ENCODE measurements at places on chromosomes 2 and 18.
A peak's percentile ranks its signal among the peaks of the same experiment; 100 is the strongest.

DNA sequence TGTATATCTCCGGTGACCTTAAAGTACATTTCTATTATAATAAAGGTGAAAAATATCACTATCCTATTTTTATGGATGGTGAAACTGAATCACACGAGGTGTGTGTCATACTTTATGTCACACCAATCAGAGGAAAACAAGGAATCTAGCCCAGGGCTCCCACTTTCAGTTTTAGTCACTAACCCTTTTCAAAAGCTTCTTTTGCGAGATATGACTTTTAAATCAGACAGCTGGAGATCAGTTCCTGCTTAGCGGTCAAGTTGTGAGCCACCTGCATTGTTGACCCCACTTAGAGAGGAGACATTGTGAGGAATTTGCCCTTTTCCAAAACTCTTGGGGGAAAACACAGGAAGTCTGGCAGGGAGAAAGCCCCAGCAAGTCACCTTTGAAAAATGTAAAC is 70.5 kb downstream of the CPS1 start:
- no peak for DNase-seq

DNA sequence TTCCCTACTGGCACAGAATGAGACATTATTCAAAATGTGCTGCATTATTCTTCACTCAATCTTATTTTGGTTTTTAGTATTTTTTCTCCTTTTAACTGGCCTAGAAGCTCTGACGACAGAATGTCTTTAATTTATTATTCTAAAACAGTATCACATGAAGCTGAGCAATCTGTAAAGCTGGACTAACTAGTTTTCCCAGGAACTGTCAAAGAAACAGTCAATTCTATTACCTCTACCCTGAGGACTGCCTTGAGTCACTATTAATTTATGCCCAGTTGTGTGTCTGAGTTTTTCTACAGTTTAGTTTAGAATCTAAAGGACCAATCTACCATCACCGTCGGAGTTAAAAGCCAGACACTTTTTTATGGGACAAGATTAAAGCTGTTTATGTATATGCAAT is 31.6 kb downstream of the MBD2 start:
- no peak for DNase-seq

DNA sequence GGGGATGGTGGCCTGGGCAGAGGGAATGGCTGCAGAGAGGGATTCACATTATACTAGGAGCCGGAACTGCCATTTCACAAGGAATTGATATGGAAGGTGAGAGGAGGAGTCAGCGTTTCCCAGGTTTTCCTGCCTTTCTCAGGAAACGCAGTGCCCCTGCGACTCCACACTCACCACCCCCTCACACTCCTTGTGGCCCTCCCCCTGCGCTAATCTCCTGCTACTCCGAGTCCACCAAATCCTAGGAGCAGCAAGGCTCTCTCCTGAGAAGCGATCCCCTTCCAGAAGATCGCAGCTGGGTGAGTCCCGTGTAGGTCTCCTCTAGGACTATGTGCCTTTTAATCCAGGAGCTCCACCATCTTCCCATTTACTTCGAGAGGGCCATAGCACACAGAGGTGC is 140.6 kb downstream of the VAPA start:
- DNase-seq: no peak

DNA sequence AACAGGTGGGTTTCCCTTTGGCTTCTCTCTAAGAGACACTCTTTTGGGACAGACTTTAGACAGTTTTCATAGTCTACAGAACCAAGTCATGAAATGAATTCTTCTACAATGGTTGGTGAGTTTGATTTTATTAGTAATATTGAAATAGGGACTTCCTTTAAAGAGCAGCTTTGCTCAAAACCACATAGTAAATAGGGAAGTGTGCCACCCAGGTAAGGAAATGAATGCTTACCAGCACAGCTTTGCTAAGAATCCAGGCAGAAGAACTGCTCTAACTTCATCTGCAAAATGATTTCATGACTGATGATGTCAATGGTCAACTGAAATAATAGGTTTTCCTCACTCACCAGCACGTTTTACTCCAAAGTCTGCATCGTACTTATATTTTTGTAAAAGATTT is 89.2 kb downstream of the NYAP2 start:
- no peak for DNase-seq

- DNase-seq: no peak
These were observed 10.9 kb upstream of the GPR35 start for GRCh38 chr2:240614391-240614790.

- DNase-seq: no peak
These were observed 13.4 kb downstream of the FMNL2 start for GRCh38 chr2:152348388-152348787.

DNA sequence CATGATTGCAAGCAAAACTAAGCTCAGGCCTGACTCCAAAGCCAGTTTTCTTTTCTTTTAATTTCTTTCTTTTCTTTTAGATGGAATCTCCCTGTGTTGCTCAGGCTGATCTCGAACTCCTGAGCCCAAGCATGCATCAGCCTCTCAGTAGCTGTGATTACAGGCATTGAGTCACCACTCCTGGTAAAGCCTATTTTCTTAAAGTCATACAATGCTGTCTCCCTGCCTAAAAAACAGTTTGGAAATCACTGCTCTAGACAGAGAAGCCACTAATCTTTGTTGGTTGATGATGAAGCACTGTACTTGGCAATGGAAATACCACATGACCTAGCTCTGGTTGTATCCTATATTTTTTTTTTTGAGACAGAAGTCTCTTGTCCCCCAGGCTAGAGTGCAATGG is 33.1 kb upstream of the ZNF532 start:
- DNase-seq: no peak

DNA sequence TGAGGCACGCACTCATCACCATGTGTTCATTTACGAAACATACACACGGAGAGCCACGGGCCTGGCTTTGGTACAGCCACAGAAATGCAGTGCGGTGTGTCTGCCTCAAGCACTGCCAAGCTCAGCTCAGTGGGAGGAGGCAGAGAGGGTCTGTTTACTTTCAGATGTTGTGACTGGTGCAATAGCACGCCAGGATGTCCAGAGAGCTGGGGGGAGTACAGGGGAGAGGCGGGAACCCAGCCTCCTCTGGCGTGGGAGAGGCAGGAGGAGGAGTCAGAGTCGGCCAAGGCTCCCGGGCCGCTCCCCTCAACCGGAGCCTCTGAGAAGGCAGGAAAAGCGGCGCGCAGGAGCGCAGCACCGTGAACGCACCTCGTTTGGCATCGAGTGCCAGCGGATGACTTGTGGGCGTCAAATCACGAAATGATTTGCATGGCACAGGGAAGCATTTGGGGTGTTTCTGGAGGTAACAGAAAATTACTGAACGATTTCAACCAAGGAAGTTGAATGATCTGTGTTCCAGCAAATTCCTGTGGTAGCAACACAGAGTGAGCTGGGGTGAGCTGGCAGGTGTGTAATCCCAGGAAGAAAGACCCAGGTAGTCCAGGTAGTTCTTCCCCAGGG is 143.0 kb downstream of the ZNF516 start:
- no peak for DNase-seq

DNA sequence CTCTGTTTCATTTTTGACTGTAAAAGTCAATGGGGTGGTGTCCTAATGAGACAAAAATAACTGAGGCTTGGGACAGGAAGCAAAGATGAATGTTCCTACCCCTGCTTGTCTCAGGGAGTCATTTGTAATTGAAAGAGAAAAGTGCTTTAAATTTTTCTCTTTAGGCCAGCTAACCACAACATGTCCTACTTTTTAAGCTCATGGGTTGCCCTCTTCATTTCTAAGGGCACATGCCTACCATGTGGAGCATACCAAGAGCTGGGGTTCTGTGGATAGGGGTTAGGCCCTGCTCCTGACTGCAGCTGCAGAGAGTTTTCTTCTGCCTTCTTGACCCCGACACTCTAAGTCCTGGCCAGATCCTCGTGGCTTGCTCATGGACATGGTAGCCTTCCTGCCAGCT is 96.8 kb upstream of the ARL4C start:
- DNase-seq: no peak

DNA sequence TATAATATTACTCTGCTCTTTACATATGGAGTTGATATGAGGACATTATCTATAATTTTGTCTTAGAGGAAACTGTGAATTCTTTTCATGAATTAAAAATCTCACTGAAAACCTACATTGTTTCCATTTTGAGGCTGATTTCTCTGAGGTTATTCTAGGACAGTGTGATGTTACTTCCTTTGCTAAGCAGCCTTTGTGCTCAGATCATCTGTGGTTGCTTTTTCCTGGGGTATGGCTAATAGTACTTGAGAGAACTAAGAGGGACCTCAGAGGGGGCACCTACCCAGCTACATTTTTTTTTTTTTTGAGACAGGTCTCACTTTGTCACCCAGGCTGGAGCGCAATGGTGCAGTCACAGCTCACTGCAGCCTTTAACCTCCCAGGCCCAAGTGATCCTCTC is 8.7 kb upstream of the MPP4 start:
- no peak for DNase-seq

DNA sequence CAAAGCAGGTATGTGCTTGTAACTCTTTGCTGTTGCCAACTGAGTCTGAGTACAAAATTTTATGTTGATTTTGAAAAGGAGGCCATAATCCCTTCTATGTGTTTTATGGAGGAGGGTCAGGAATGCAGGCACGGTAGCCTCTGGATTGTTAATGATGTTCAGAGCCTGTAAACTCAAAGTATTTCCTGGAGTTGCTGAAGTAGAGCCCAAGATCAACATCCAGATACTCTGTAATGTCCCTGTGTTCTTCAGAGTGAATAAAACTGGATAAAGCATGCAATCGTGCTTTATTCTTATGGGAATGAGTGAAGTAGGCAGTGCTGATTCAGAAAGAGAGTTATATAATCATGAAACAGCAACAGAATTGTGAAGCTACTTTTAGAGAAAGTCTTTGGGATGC is 61.8 kb upstream of the CHRNA1 start:
- DNase-seq: no peak

GRCh38 chr2:217713395-217714286 is 289.2 kb downstream of the TNS1 start:
- peak; percentile 62 for DNase-seq

DNA sequence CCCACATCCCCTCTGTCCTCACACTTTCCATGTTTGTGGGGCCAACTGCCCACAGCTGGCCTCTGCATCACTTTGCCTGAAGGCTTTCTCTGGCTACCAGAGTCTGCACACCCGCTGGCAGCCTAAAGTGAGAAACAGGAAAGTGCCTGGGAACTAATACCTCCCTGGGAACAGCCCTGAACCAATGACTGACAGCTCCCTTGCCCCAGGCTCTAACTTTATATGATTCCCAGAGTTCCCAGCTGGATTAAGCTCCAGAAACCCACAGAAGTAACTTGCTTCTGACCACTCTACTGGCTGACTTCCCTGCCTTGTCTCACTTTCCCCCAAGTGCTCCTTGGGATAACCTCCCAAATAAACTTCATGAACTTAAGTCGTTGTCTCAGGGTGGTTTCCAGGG is 159.6 kb upstream of the LMAN1 start:
- DNase-seq: no peak

GRCh38 chr2:61948661-61949457 is 43.4 kb downstream of the COMMD1 start:
- no peak for DNase-seq

- no peak for DNase-seq
These were observed 275.3 kb upstream of the SLC14A2 start for GRCh38 chr18:45339810-45340550.

DNA sequence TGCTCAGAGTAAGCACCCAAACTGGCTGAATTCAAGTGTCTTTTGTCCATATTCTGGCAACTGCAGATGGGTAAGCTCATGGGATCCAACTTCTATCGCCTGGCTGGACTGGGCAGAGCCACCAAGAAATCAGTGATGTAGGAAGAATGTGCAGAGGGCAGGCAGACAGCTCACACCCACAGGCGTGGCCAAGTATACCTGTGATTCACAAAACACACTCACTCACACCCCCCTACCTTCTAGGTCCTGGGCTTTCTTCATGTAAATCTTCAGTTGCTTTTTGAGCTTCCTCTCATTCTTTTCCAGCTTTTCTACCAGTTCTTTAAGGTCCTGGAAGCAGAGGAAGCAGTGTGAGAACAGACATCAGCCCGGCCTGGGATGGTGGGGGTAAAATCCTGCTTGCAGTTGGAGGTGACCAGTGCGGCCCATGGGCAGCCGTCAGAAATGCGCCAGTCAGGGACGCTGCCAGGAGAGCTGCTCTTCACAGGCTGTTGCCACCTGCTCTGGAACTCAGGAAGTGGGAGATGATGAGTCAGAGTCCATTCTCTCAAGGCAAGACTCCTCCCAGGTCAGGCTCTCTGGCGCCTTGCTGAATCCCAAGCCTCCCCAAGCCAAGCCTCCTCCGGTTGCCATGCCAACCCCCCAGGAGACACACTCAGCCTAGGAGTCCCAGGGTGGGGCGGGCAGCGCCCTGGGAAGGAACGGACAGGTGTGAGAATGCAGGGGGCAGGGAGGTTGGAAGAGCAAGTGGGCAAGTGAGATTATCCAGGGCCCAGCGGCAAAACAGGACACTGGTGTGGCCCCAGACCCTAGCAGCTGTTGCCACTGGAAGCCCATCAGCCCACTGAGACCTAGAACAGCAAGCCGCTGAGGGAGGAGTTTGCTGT is 36.2 kb upstream of the ACAA2 start:
- no peak for DNase-seq

Measured in naive thymus-derived CD4-positive, alpha-beta T cell (primary cell).